NCI-H1105 treated with DMSO at 0.1 percent for 48 hours (cell line): ENCODE measurements at places on chromosomes 1 and 21.

GRCh38 chr1:218759795-218760194, 413.9 kb upstream of the LYPLAL1 start:
- no peak for DNase-seq

GRCh38 chr1:191634801-191635508, 523.3 kb upstream of the RGS18 start:
- DNase-seq = no peak

- DNase-seq = no peak
Measured at GRCh38 chr1:11787251-11787803, 18.4 kb downstream of the MTHFR start.

DNA sequence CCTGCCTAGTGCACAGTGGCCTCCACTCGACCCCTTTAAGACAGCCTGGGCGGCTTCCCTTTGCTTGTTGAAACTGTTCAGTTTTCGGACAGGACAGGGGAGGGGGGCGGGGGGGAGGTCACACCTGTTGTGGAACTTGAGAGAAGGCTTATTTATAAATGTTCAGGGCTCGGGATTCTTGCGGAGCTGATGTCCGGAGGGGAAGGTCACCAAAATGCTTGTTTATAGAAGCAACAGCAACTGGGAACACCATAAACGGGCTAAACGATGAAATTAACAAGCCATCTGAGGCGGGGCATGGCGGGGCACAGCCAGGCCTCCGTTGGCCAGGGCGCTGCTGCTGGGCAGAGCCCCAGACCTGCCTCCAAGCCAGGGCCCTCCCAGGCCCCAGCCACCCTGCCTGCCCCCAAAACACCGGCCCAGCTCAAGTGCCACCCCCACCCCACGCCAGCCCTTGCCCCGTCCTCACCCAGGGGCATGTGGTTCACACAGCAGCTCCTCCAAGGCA, 59.8 kb upstream of the CASZ1 start:
- no peak for DNase-seq

DNA sequence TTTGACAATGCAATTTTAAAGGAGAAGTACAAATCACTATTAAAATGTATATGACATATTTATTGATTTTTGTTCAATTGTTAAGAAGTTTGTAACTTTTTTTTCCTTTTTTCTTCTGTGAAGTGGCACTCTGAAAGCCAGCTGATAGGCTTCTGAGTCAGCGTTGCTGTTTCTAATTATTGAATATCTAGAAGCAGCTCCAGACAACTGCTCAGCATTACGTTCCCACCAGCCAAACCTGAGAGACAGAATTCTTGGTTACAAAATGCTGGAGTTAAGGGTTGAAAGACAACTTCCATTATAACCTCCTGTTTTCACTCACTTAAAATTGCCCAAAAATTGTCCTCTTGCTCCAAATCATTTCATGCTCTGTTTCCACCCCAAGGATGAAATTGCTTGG, 31.4 kb upstream of the LMX1A start:
- no peak for DNase-seq

- DNase-seq = no peak
Measured at GRCh38 chr1:29519108-29519787, 282.9 kb downstream of the PTPRU start.

- DNase-seq = no peak
Measured at GRCh38 chr21:45895778-45896370, 85.7 kb upstream of the COL6A1 start.

- no peak for DNase-seq
Measured at GRCh38 chr1:116409751-116410191, 36.7 kb downstream of the ATP1A1 start.

- peak; percentile 73 for DNase-seq
Measured at GRCh38 chr1:63268876-63269275, 53.5 kb upstream of the FOXD3 start.

- DNase-seq = no peak
Measured at GRCh38 chr1:71908303-71908702, 374.0 kb downstream of the NEGR1 start.
